NCI-H226 (cell line): ENCODE measurements at places on chromosomes 3 and 15.

- DNase-seq: no peak
Observed at GRCh38 chr3:83649692-83650091, 1309.1 kb upstream of the CADM2 start.

DNA sequence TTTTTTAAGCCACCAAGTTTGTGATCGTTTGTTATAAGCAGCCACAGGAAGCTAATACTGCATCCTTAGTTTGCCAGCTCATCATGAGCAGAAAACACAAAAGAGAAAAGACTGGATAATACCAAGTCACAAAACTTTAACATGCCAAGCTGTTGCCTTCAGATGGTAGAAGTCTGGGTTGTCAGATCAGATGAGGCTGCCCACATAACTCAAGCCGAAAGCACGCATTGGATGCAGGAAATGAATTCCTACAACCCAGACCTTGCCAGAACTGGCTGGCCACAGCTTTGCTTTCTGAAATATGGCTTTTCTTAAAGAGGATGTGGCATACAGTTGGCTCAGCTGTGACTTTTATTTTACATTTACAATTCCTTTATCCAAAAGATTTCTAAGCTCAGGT lies 118.3 kb upstream of the NEO1 start:
- no peak for DNase-seq

DNA sequence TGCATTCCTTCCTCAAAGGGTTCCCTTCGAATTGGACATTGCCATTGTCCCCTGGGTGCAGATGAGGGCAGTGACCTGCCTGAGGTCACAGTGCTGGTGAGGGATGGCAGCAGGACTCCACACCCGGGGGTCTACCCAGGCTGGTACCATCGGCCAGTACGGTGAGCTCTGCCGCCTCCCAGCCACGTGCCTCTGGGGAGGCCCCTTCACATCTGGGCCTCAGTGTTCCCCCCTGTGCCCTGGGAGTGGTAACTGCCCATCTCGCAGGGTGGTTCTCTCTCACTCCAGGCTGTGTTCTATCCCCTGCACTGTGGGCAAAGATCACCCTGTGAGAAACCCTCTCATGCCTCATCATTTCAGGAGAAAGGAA lies 99.4 kb upstream of the IQSEC1 start:
- no peak for DNase-seq

DNA sequence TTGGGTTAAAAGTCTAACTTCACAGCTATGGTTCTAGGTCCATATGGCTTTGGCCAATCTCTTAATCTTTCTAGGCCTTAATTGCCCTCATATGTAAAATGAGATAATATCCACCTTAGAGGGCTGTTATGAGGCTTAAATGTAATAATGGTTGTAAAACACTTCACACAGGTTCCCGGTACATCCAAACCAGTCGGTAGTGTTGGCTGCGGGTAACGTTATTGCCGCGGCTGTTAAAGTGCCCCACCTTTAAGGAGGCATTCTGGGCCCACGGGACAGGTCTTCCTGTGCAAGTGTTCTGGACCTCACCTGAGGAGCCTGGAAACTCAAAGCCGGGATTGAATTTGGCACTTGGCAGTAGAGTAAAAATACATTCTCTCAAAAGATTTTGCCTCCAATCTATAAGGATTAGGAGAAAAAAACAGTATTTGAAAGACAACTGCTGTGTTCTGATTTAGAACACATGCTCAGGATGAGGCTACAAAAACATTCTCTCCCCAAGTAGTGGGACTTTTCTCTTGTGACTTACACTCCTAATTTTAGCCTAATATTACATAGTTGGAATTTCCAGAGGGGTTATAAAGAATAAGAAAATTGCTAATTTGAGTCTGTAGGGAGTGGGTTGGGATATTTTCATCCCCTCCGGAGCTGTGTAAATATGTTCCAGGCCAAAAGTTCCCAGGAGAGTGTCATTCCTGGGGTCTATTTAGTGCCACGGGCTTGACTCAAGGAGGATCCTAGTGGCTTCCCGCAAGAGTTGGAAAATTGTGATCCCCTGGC lies 44.9 kb upstream of the TSEN2 start:
- no peak for DNase-seq

DNA sequence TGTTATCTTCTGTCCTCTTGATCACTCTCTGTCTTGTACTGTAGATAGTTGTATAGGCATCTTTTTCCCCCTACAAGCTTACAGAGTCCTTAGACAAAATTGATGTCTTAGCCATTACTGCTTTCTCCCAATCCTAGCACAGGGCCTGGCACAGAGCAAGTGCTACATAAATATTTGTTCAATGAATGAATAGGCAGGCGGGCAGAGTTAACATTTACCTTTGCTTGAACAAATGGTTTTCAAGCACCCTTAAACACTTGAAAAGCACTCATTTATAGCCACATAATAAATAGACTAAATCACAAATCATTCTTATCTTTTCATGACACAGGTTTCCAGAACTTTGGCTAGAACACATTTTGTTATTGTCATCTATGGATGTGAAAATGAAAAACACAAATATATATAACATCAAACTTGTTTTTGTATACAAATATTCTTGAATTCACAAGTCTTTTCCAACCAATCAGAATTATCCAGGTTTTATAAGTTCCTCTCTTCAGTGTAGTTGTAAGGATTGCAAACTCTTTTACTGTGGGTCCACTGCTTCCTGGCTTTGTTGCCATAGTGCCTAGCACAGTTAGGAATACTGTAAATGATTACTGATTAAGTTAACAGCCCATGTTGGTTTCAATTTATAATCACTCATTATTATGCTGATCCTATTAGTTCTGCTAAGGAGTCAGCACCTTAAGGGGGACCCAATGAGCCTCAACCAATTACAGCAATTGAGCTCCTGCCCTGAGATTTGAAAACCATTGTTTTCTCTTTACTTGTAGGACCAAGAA lies 61.9 kb downstream of the ISL2 start:
- DNase-seq: no peak

DNA sequence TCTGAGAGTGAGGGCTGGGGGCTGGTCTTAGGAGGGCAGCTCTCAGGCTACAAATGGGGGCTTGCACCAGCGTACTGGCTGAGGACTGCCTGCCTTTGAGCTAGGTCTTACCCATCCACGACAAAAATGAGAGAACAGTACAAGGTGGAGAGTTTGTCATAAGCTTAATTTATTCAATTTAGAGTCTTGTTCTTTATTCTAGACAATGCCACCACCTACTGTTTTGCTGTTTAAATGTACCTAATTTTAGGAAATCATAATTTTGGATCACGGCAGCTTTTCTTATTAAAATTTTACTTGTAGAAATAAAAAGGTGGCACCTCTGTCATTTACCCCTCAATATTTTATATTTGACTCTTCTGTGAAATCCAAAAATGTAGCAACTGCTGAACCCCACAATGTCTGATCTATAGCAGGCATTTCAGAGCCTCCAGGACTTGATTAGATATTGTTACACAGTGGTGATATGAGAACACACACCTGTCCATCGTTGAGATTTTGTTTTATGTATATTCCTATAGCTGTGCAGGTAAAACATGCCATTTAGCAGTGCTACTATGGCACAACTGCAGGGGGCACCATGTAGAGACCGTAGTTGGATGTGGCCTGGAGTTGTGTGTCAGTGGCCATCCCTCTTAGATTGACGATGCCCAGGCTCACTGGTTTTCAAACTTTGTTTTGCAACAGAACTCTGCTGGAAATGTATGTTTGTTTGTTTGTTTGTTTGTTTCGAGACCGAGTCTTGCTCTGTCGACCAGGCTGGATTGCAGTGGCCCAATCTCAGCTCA lies 88.6 kb downstream of the SLCO3A1 start:
- no peak for DNase-seq

- no peak for DNase-seq
Observed at GRCh38 chr3:112829046-112829445, 17.6 kb downstream of the CD200R1L start.

DNA sequence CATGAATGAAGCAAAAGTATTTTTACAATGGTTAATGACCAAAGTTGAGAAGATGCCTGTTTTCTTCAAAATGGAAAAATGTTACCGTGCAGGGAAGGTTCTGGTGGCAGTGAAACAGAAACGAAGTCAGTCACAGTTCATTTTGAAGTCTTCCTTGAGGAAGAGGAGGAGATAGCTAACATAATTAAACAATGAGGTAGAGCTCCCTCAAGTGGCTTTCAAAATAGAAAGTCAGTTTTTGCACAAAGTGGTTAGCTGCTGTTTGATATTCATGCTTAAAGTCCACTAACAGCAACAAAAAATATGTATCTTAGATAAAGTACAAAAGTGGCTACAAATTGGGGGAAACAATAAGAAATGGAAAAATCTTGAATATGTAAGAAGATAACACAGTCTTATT lies 87.3 kb downstream of the TFG start:
- DNase-seq: peak; percentile 26

DNA sequence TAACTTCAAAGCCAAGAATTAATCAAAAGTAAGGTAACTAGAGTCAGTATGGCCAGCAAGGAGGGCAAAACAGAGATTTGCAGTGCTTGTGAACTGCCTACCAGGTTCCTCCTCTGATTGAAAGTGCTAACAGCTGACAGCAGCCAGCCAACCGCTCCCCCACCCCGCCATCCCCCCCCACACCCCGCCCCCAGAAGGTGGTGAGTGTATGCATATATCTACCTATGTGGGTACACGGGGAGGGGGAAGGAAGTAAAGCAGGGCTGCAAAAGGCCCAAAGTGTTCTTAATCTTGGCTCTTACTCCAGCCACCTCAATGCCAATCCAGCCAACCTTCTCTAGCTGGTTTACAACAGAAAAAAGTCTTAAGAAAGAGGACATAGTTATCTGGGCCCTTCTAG lies 50.7 kb downstream of the RAF1 start:
- no peak for DNase-seq

- DNase-seq: no peak
Observed at GRCh38 chr3:19757773-19758172, 176.2 kb downstream of the EFHB start.

DNA sequence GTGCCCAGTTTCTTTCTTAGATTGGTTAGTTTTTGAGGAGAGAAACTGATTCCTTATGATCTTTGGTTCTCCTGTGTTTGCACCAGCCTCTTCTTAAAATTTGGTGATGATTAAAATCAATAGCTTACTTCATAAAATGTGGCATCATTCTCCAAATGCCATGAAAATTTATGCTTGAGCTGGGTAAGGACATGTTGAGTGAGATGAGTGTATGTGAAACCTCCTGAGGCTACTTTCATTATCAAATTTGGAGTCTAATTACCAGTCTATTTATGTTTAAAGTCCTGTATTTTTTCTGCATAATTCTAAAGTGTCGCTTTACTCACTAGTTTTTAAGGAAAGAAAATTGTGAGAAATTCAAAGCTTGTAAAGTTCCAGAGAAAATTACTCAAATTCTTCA lies 102.1 kb downstream of the DIPK2A start:
- DNase-seq: no peak

DNA sequence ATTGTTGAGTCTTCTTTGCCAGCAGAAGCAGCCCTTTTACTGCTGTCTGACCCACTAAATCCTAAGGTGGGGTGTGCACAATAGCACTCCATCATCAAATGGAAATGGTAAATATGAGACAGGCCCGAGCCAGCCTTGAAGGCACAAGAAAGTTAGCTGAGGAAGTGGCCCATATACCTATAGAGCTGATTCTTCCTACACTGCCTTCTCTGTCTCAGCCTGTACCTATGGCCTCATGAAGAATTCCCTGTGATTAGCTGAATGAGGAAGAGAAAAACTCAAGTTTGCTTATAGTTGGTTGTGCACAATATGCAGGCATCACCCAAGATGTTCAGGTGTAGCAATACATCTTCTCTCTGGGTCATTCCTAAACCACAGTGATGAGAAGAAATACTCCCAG lies 31.7 kb upstream of the XCR1 start:
- DNase-seq: no peak

GRCh38 chr3:8650583-8651416 lies 6.2 kb upstream of the SSUH2 start:
- no peak for DNase-seq

DNA sequence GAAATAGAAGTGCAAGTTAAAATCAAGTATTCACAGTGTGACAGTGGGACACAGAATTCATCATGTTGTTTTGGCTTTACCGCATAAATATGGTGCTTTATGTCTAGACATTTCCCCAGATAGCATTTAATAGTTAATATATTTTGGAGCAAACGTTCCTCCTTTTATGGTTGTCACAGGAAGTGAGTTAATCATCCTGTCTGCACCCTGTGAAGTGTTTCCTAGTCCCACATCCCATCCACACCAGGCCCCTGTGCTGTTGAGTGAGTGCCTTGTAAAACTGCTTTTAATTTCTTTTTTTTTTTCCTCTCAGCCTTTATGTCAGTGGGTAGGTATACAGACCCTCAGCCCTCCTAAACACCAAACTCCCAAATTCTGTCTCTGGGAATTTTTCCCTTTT lies 393.7 kb downstream of the FEZF2 start:
- DNase-seq: no peak

DNA sequence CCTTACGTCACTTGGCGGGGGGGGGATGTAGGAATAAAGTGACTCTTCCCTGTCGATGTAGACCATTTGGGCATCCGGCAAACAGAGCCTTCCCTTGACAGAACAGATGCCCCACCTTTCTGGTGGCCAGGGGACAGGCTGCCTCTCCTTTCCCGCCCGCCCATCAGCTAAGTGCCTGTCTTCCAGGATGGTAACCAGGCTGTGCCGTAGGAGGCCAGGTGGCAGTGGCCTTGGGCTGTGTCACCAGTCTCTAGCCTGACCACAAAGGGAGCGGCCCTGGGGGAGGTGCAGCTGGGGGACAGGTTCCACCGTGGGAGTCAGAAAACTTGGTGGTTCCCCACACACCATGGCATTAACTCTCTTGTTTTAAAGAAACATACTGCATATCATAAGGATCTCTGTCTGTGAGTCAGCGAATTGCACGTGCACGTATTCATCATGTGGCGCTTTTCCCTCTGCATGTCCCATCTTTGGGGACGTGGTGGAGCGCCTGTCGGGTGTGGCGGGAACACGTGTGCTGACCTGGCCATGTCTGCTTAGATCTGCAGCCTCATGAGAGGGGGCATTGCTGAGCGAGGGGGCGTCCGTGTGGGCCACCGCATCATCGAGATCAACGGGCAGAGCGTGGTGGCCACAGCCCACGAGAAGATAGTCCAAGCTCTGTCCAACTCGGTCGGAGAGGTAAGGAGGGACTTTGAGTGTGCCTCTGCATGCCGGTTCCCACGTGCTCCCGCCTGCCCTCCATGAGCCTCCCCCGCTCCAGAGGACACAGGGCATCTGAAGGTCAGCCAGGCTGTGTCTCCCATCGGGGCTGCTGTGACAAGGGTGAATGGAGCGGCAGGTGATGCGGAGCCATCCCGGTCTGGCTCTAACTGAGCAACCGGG lies 156.0 kb downstream of the NSMCE3 start:
- DNase-seq: no peak
